ENCODE measurements at places on chromosomes 16 and 17.

DNA sequence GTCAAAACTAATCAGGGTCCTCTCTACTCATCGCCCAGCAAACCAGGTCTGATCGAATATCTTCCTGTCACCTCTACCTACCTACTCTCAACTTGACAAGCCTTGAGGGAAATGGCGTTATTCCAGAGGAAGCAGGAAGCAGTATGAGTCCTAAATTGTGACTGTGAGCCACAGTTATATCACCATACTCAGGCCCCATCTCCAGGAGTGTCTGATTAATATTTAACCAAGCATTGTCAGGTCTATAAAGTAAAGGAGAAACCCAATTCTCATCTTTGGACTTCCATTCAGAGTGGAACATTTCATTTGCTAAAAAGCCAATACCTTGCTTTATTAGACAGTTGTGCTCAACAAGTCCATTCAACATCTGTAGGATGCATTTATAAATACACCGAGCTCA is 17.8 kb upstream of the CLEC3A start:
- DNase-seq: no peak

DNA sequence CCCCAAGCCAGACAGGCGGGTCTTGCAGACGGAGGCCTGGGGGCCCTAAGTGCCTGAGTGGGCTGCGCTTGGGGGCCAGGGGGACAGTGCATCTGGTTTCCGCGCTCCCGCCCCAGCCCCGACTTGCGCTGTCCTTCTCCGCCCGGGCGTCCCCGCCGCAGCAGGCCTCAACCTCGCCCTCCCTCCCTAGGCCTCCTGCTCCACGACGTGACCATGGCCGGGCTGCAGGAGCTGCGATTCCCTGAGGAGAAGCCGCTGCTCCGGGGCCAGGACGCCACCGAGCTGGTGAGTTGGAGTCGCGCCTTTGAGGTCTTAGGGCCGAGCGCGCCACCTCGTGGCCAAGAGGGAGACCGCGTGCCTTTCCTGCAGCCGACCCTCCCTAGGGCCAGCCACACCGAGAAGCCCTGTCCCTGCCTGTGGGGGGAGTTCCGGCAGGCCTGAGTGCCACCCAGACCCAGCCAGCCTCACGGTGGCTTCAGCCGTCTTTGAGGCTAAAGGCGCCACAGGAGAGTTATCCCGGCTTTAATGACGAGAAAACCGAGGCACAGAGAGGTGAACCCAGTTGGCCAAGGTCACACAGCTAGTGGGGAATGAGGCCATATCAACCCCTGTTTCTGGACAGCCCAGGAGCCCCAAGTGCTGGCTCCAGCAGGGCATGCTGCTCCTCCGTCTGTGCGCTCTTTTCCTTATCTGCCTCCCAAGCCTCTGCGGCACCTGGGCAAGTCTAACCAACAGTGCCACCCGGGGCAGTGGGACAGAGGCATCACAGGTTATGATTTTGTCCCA is 12.2 kb upstream of the NDRG4 start:
- peak; percentile 71 for DNase-seq

- no peak for DNase-seq
Observed at GRCh38 chr16:56075732-56076388, 115.4 kb upstream of the GNAO1 start.

DNA sequence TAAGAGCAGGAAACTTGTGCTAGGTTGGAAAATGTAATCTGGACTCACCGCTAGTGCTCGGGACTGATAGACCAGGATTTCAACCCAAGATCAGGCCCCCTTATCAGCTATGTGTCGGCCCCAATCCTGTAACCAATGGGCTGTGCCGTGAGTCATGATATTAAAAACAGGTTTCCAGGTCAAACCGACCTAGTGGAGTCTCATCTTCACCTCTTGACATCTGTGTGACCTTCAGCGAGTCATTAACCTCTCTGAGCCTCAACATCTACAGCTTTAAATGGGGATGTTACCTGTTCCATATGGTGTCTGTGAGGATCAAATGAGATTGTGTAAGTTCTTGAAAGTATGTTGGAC is 512 bp downstream of the PMM2 start:
- peak; percentile 53 for DNase-seq

DNA sequence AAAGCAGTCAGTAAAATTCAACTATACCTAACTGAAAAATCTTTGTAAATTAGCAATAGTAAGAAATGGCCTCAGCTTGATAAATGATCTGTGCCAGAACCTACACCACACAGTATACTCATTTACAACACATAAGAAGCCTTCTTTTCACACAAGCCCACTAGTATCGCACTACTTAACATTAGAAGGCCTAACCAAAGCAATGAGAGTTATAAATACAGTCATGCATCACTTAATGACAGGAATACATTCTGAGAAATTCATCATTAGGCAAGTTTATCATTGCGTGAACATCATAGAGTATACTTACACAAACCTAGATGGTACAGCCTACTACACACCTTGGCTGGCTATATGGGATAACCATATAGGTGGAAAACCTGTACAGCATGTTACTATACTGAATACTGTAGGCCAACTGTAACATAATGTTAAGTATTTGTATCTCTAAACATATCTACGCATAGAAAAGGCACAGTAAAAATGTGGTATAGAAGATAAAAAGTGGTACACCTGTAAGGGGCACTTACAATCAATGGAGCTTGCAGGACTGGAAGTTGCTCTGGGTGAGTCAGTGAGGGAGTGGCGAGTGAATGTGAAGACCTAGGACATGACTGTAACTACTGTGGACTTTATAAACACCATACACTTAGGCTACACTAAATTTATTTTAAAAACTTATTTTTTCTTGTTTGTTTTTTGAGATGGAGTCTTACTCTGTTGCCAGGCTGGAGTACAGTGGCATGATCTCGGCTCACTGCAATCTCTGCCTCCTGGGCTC is 126.5 kb upstream of the CORO6 start:
- DNase-seq: no peak

DNA sequence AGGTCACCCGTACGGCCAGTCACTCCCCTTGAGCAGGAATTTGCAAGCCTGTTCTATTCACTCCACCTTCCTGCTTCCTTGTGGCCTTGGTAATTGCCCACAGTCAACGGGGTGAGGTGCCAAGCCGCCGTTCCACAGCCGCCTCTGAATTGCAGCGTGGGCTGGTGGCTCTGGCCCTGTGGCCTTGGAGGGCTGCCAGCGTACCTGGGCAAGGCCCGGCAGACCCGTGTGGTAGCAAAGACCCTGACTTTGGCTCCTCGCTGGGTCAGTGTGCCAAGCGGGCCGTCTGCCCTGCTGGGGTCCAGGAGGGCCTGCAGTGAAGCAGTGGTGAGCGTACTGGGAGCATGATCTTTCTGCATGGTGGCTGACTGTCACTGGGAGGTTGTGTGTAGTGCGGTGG is 3.6 kb downstream of the BANP start:
- DNase-seq: no peak

DNA sequence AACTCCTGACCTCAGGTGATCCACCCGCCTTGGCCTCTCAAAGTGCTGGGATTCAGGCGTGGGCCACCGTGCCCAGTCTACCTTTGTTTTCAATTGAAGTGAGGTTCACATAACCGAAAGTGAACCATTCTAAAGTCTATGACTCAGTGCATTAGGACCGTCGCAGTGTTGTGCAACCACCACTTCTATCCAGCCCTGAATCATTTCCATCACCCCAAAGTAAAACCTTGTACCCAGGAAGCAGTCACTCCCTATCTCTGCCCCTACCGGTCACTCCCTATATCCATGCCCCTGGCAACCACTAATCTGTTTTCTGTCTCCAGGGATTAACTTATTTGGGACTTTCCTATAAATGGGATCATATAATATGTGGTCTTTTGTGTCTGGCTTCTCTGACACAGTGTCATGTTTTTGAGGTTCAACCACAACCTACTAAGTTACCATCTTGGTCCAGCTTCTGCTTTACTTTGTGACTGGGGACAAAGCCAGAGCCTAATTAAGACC is 28.3 kb upstream of the CDC42EP4 start:
- DNase-seq: no peak

GRCh38 chr16:72542102-72542501 is 370.1 kb upstream of the PMFBP1 start:
- no peak for DNase-seq

DNA sequence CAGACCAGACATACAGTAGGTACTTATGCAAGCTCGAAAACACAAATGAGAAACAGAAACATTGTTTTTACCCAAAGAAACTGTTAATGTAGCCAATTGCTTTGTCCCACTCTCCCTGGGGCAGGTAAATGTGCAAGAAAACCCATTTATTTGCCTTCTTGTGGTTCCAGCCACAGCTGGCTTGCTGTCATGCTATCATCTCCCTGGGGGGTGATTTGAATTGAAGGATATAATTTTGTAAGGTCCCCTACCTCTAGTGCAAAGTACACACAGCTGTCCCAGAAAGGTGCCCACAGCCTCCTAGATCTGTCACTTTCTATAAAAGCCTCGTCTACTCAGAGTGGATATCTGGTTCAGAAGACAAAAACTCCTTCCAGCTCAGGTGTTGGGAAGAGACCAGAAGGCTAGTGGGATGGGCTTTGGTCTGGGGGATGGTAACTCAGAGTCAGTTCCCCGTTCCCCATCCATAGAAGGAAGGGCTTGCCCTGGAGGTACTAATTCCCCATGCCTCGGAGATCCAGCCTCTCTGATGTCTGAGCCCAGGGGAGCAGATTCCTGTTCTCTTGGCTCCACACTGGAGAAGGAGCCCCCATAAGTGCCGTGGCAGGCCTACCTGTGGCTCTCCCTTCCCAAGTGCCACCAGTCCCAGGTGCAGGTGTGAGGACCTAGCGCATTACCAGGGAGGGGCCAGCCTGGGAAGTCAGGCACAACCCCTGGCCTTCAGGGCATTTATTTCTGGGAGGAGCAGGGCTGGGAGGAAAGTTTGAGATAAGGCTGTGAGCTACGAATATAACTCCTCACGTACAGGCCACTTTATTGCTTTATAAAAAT is 2.4 kb upstream of the PRR15L start:
- no peak for DNase-seq

DNA sequence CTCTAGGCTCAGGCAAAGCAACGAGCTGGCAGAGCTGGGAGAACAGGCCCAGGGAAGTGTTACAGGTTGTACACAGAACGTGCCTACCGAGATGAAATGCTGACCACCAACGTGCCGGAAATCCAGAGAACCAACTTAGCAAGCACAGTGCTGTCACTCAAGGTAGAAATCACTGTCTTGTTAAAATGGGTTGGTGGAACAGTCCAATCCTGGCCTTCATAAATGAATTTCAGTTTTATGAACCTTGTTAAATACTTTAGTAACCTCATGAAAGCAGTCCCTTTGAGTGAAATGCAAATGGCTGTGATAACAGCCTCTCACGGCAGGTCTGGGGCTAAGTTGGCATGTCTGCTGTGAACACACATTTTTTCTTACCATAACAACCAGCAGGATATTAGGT is 29.0 kb downstream of the ETV4 start:
- no peak for DNase-seq

DNA sequence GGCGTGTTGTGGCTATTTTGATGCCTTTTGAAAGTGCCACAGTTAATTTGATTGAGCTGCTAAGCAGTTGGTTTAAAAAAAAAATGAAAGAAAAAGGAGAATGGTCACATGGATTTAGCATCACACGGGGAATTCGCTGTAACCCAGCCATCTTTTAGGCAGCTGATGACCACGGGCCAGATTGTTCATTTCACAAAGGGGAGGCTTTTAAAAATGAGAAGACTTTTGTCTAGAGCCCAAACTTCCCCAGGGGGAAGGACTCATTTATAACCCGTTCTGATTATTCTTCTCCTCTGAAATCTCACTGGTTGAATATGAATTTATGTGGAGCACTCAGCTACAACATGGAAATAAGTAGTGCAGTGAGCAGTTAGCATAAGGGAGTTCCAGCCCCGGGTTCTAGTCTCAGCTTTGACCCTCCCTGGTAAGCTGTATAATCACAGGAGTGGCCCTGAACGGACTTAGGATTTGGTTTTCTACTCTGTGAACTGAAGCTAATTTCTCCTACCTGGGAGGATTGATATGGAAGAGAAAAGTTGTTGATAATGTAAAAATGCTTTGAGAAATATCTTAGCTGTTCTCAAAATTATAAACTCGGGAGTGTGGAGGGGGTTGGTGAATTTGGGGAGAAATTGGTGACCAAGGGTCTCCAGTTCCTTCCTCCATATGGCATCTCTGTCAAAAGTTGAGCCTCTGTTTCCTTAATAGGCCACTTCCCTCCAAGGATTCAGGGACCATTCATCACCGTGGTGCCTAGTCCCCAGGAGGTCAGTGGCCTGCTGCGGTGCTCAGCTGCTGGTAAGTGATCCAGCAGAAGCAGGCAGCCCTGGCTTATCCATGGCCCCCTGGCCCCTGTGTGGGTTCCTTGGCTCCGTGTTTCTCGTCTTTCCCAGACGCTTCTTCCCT is 76.4 kb upstream of the TBX2 start:
- DNase-seq: no peak

- DNase-seq: no peak
Observed at GRCh38 chr17:4476511-4477070, 22.1 kb upstream of the SPNS2 start.

GRCh38 chr17:80790021-80790765 is 201.4 kb upstream of the CHMP6 start:
- no peak for DNase-seq

- DNase-seq: no peak
Observed at GRCh38 chr17:81033535-81034167, 1.3 kb upstream of the BAIAP2 start.

DNA sequence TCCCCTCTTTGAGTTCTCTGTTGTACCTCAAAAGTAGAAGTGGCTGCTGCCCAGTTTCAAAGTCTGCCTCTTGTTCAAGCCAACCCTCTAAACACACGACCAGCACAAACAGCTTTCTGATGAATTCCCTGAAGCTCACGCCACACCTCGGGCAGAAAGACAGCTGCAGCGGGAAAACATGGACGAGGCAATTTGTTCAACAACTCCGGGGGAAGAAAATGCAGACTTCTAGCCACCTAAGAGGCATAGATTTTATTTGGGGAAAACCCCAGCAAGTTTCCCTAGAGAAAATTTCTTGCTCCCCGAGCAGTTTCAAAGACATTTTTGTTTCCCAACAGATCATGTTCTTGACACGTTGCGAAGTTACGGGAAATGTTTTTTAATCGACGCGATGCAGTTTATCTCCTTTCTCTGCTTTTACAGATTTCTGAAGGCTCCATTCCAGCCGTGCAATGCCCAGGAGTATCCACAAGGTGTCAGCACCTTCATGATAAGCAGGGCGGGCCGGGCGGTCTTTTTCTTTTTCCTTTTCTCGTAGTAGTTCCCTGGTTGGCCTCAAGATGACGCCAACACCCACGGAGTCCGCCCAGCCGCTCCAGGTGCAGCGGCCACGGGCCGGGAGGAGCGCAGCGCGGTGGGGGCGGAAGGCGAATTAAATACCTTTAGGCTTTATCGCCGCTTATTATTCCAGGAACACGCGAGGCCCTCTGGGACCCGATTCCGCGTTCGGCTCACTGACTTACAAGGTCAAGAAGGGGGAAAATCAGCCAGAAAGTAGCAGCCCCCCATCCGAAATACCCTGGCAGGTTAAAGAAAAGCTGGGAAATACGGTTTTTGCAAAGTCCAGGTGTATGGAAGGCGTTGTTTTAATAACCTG is 2.9 kb upstream of the FOXC2 start:
- peak; percentile 83 for DNase-seq

DNA sequence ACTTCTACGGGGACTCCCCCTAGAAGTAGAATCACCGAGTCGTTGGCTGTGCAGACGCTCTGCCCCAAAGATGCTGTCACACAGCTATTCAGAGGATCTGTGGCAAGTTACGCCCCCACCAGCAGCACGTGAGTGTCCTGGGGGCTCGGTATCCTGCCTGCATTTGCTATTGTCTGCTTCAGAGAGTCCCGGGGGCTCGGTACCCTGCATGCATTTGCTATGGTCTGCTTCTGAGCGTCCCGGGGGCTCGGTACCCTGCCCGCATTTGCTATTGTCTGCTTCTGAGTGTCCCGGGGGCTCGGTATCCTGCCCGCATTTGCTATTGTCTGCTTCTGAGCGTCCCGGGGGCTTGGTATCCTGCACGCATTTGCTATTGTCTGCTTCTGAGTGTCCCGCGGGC is 23.8 kb upstream of the ZNF469 start:
- DNase-seq: no peak

Measured in CD4-positive, alpha-beta memory T cell (primary cell).